Putamen (tissue), 1 donor: ENCODE measurements at places on chromosomes 4 and X.
A peak's percentile ranks its signal among the peaks of the same experiment; 100 is the strongest.

GRCh38 chr4:141447761-141448160 lies 188.6 kb upstream of the IL15 start:
- no peak for DNase-seq

GRCh38 chr4:6339818-6340445 lies 70.3 kb downstream of the WFS1 start:
- DNase-seq = no peak

DNA sequence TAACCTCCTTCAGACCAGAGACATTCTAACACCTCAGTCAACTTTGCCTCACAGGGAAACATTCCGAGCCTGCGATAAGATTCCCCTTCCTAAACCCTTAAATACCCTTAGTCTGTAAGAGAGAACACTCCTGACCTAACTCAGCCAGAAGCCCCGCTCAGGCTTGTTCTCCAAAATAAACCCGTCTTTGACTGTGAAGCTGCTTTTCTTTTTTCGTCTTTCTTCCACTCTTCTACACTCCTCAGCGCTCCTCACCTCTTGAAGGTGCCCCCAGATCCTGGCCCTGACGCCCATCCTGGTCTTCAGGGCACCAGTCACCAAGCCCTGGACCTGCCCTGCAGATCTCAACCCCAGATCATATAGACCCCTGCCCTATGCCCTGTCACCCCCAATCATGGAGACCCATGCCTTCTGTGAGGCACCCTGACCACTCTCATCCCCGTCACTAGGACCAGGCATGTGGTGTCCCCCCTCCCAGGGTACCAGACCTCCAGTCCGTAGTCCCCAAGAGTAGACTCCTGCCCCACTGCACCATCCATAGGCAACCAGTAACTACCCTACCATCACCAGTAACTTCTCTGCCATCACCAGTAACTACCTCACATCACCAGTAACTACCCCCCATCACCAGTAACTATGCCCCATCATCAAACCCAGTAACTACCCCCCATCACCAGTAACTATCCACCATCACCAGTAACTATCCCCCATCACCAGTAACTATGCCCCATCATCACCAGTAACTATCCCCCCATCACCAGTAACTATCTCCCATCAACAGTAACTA lies 3.5 kb downstream of the ASMTL start:
- DNase-seq = no peak

DNA sequence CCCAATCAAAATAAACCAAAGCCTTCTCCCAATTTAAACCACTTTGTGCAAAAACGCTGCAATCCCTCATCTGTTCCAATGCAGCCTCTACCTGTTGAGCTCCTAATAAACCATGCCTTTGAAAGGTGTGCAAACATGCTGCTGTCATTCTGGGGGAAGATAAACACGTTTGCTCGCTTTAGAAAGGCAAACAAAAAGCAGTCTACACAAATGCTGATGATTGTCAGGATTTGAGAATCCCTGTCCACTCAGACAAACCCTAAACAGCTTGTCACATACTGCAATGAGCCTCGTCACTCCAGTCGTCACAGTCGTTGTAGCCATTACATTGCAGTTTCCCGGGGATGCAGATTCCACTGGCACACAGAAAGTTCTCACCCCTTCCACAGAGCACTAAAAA lies 145.2 kb downstream of the CORIN start:
- no peak for DNase-seq

DNA sequence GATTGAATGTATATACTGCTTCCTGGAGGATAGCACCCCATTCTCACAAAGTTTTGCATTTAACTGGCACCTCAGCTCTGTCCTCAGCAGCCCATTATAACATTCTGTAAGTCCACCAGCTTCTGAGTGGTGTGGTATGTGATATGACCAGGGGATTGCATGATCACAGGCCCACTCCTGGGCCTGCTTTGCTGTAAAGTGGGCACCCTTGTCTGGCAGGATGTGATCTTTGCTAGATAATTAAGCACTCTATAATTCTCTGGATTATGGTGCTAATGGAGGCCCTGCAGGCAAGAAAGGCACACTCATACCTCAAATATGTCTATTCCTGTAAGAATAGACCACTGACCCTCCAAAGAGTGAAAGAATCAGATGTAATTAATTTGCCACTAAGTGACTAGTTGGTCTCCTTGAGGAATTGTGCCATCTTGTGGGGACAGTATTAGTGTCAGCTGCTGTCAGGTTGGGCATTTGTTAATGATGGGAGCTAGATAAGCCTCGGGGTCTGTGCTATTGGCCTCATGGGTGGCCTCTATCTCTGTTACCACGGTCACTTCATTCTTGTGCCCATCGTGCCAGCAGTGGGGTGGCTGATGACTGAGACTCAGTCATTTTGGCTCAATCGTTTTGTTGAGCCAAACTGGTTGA lies 2.2 kb upstream of the CFI start:
- no peak for DNase-seq

- peak; percentile 44 for DNase-seq
Observed at GRCh38 chr4:168604496-168605373, 107.9 kb downstream of the PALLD start.

DNA sequence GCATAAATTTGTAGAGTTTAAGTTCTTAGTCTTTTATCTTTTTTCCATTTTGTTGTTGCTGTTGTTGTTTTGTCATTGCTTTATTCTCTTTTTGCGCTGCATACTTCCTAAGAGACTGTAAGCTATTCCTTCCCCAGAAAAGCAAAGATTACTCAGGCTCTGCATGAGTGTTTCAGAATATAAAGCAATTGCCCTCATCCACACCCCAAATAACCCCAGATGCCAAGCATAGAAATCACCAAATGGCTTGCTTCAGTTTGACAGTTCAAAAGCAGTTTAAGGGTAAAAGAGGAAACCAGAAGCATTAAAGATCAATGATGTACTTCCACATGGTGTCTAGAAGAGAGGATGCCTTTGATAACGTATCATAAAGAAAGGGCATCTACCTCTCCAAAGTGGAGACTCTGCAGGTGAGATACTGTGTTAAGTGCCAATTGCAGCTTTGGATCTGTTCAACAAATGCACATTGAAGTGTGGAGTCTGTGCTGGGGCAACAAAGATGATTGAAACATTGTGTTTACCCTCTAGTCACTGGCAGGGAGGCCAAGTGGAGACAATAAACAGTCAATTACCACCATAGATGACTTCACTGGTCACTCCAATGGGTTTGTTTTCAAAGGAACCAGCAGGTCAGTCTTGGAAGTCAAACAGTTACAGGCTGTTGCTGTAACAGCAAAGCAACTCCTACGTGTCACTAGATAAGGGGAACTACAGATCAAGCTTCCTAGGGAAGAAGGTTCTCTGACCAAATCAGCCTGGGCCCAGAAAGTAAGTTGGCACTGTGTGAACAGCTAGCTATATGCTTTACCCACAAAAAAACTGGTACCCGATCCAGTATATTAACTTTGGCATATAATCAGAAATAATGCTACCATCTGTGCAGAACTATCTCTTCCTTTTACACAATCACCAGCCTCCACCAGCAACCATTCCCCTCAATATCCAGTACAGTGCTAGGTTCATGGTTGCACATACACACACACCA lies 40.6 kb upstream of the IL21 start:
- DNase-seq = no peak

DNA sequence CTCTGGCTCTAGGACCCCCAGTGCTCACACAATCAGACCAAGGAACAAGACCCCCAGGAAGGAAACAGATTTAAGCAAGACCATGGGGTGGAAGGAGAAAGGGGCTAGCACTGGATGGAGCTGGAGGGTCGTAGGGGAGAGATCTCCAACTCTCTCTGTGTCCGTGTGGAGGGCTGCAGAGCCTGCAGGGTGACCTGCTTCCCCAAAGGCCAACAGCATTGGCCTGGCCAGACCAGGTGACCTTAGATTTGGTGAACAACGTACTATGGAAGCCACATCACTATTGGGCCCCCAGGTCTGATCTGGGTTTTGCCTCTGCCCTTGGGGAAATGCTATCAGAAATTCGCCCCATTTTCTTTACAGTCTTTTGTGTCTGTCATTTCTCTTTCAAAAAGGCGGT lies 26.0 kb downstream of the NLGN3 start:
- DNase-seq = no peak

DNA sequence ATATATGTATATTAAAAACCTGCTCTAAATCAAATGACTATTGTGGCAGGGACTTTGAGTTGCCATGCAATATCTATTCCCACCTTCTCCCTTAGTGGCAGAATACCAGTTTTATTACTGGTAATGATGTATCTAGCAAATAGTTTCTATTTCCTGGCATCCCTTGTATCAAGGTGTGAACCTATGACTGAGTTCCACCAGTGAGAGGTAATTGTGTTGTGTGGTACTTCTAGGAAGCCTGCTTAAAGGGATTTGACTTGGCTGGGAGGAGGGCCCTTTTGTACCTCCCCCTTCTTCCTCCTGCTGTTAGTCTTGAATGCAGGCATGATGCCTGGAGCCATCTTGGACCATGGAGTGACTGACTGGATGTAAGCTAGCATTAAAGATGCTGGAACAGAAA lies 65.4 kb upstream of the DYNLT3 start:
- DNase-seq = no peak

GRCh38 chrX:39331082-39331704 lies 529.9 kb downstream of the MID1IP1 start:
- no peak for DNase-seq

- no peak for DNase-seq
Observed at GRCh38 chr4:54499308-54500074, 158.3 kb upstream of the KIT start.

DNA sequence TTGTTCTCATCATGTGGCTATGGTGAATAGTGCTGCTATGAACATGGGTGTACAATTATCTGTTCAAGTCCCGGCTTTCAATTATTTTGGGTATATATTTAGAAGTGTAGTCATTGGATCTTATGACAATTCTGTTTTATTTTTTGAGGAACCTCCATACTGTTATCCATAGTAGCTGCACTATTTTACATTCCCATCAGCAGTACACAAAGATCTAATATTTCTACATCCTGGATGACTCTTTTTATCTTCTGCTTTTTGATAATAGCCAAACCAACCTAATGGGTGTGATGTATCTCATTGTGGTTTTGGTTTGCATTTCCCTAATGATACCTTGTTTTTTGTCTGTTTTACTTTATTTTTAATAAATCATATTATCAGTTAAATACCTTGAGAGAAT lies 12.9 kb upstream of the IL13RA1 start:
- no peak for DNase-seq

GRCh38 chrX:46044486-46044885 lies 500.7 kb downstream of the ZNF674 start:
- DNase-seq = no peak

DNA sequence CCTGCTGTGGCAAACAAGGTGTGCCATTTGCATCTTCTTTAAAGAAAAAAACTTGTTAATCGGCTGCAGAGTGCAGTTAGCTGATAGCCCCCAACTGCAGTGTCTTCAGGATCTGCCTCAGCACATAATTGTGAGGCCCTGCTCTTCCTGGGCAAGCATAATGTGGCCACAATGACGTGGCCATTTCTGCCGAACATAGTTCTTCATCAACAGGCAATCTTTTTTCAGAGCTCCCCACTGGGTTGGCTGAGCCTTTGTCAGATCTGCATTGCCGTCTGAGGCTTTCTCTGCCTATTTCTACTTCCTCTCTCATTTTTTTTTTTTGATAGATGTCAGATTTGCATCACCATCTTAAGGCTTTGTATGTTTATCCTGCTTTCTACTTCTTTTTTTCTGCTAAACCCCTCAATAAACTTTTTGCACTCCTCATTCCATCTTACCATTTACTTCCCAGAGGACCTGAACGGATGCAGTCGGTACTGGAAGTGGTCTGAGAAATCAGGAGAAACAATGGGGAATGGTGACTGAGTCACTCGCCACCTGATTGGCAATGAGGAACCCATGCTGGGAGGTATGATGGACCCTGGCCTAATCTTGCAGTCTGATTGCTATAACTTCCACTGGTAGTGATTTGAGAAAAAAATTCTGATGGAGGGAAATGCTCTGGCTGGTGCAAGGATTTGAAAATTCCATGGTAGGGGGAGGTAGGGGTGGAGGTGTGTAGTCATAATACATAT lies 21.2 kb upstream of the TAB3 start:
- no peak for DNase-seq

DNA sequence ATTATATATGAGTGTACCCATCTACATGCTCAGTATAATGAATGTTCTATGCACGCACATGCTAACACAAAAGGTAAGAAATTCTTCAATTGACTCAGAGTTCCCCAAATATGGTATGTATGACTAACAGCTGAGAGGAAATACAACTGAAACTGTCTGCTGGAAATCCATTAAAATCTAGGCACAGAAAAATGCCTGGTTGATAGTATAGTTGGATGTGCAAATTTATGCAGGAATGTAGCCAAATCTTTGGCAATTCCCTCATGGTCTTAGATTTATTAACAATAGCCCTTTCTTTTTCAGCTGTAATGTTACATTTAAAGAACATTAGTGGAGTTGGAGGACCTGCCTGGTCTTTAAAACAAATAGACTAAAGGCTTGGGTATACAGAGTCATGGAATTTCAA lies 5.5 kb downstream of the CAMK2D start:
- peak; percentile 24 for DNase-seq

DNA sequence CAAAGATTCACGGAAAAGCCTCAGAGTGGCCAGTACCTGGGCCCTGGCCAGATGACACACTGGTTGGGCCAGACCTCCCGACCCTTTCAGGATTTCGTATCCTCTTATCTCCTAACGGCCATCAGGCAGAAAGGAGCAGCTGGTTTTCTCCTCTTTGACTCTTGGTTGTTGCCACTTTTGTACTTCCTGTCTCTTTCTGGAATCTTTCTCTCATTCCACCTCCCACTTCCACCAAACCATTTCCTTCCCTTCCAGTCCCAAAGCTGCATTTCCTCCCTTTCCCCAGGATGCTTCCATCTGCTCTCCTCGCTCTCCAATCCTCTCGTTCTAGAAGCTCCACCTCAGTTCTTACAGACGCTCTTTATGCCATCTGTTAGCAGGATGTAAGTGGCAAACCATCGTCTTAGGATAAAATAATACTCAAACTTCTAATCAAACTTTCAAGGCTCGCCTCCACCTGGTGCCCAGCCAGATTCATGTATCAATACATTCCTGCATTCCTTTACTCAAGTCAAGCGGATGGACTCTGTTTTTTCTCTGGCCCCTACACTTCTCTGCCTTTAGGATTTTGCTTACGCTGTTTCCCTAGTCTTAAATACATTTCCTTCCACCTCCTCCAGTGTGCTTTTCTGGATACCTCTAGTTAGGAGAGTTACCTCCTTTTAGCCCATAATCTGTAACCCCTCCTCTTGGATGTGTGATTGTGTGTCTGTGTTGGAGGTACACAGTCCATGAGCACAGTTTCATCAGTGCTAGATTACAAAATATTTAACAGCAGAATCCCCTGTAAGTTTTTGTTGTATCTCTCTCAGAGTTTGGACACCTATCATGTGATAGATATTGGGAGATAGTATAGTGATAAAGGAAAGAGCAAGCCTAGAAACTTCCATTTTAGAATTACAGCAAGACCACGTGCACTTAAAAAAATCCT lies 70.4 kb downstream of the LDB2 start:
- DNase-seq = no peak
